Central memory CD8-positive, alpha-beta T cell (primary cell): ENCODE measurements at places on chromosomes 16 and 17.

DNA sequence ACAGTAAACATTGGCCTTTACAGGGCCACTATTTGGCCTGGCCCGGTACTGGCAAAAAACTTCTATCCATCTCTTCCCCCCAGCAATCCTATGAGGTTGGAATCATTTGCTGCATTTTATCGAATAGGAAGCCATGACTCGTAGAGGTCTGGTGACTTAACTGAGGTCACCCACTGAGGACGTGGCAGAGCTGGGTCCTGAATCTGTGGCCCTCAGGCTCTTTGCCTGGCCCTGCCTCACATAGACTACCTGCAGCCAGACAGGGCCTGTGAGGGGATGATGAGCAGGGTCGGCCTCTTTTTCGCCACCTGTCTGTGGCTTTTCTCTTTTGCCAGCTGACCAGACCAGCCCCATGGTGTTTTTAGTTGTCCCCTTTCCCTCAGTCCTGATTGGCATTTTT is 1.9 kb downstream of the PPP4C start:
- H3K27me3 ChIP-seq, result no peaks in the 10 kb centered on the region
- H3K4me1 ChIP-seq, result peaks cover 35% of the 10 kb centered on the region
- H3K36me3 ChIP-seq, result peaks cover 46% of the 10 kb centered on the region
- no peak for DNase-seq
- H3K27ac ChIP-seq, result peak overlapping the region; percentile 93

GRCh38 chr17:17097763-17098345 is 55.6 kb downstream of the MPRIP start:
- H3K27ac ChIP-seq, result no peak overlapping the region
- DNase-seq, result no peak
- peaks cover 30% of the 10 kb centered on the region for H3K4me1 ChIP-seq
- H3K4me3 ChIP-seq, result no peak overlapping the region

DNA sequence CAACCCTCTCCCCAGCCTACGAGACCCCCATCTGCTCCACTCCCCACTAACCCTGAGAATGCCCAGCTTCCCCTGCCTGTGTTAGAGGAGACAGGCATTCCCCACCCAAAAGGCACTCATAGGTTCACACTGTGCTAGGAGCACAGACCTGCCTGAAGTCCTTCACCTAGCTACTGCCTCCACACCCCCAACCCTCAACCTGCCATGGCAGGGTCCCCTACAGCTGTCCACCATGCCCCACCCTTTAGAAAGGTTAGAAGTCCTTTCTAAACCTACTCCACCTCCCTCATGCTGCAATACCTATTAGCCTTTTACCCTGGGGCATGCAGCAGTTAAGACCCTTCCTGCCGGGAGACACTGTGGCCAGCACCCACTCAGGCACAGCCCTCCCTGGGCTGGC is 9.1 kb downstream of the SRCIN1 start:
- peaks cover 99% of the 10 kb centered on the region for H3K27me3 ChIP-seq
- H3K36me3 ChIP-seq, result no peaks in the 10 kb centered on the region
- no peak for DNase-seq

GRCh38 chr17:15289285-15290183 is 24.4 kb upstream of the PMP22 start:
- no peak overlapping the region for H3K4me3 ChIP-seq
- H3K27me3 ChIP-seq, result peaks cover 73% of the 10 kb centered on the region
- no peak overlapping the region for H3K27ac ChIP-seq

DNA sequence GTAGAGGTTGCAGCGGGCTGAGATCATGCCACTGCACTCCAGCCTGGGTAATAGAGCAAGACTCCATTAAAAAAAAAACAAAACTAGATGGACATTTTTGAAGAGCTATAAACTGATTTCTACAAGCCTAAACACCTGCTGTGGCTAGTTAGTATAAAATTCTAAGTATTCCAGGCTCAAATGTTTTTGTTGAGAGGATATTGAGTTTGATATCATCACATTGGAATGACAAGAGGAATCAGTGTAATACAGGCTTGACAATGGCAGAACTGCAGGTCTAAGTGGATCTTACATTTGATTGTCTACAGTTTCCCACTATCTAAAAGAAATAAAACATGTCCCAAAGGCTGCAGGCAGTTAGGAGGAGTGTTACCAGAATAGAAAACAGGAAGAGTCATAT is 23.9 kb upstream of the DLX3 start:
- no peaks in the 10 kb centered on the region for H3K36me3 ChIP-seq
- no peak overlapping the region for H3K27ac ChIP-seq
- no peak for DNase-seq
- H3K27me3 ChIP-seq, result peaks cover 18% of the 10 kb centered on the region
- no peak overlapping the region for H3K4me3 ChIP-seq

- no peak overlapping the region for H3K27ac ChIP-seq
- no peak for DNase-seq
- H3K4me1 ChIP-seq, result no peaks in the 10 kb centered on the region
- no peaks in the 10 kb centered on the region for H3K36me3 ChIP-seq
- H3K4me3 ChIP-seq, result no peak overlapping the region
These were observed 393.9 kb upstream of the MAF start for GRCh38 chr16:79994418-79994817.

DNA sequence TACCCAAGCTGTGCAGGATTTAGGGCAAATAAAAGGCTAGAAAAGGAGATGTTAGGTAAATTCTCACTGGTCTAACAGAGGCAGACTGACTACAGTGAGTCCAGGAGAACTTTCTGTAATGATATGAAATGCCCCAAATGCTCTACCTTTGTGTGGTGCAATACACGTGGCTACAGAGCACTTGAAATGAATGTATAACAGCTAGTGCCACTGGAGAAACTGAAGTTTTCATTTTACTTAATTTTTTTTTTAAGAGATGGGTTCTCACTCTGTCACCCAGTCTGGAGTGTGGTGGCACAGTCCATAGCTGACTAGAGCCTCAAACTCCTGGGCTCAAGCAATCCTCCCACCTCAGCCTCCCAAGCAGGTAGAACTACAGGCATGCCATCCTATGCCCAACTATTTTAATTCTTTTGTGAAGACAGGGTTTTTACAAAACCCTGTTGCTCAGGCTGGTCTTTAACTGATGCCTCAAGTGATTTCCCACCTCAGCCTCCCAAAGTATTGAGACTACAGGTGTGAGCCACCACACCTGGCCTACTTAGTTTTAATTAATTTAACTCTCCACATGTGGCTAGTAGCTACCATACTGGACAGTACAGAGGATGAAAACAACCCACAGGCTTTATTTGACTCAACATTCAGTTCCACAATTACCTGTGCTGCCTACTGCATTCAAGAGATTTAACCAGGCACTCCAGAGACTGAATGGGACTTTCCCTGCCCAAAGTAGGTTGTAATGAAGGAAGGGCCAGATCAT is 84.8 kb upstream of the PLEKHM1 start:
- H3K36me3 ChIP-seq, result peaks cover 8% of the 10 kb centered on the region
- DNase-seq, result no peak
- H3K27me3 ChIP-seq, result no peaks in the 10 kb centered on the region
- peak overlapping the region; percentile 29 for H3K27ac ChIP-seq

DNA sequence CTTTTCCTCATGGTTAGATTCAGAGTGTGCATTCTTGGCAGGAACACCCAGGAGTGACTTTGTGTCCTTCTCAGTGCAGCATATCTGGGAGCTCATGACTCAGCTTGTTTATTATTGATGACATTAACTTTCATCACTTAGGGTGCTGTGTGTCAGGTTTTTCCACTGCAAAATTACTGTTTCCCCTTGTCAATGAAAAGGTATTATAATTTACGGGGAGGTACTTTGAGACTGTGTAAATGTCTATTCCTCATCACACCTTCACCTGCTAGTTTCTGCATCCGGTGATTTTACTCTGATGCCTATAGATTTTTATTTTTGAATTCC is 50.5 kb downstream of the WWP2 start:
- DNase-seq, result no peak
- H3K27ac ChIP-seq, result peak overlapping the region; percentile 69
- H3K4me1 ChIP-seq, result peaks cover 12% of the 10 kb centered on the region
- H3K36me3 ChIP-seq, result peaks cover 25% of the 10 kb centered on the region
- no peaks in the 10 kb centered on the region for H3K27me3 ChIP-seq

- no peaks in the 10 kb centered on the region for H3K4me1 ChIP-seq
- DNase-seq, result no peak
- no peaks in the 10 kb centered on the region for H3K36me3 ChIP-seq
- H3K4me3 ChIP-seq, result no peak overlapping the region
- H3K27ac ChIP-seq, result no peak overlapping the region
These were observed 23.6 kb downstream of the RAB11FIP4 start for GRCh38 chr17:31415004-31415454.

- H3K27me3 ChIP-seq, result peaks cover 73% of the 10 kb centered on the region
- peaks cover 4% of the 10 kb centered on the region for H3K36me3 ChIP-seq
- H3K4me3 ChIP-seq, result no peak overlapping the region
- no peak overlapping the region for H3K27ac ChIP-seq
- no peak for DNase-seq
These were observed 57.4 kb upstream of the TEKT3 start for GRCh38 chr17:15398736-15399331.

DNA sequence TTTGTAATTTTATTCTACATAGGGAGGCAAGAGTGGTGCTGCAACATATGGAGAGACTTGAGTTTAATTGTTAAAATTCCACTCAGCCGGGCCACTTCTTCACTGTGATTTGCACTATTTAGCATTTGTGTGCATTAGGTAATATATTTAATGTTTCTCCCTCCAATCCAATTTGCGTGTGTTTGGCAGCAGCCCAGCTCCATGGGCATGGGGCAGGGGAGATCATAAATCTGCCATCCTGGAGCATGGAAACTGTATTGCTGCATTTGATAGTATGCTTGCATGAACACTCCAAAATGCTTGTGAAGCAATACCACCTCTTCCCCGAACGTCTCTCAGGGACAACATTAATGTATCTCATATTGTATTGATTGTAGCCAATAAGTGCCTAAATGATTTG is 339.1 kb upstream of the RBFOX1 start:
- no peak overlapping the region for H3K4me3 ChIP-seq
- H3K27ac ChIP-seq, result no peak overlapping the region
- H3K27me3 ChIP-seq, result no peaks in the 10 kb centered on the region
- no peaks in the 10 kb centered on the region for H3K36me3 ChIP-seq
- DNase-seq, result no peak

DNA sequence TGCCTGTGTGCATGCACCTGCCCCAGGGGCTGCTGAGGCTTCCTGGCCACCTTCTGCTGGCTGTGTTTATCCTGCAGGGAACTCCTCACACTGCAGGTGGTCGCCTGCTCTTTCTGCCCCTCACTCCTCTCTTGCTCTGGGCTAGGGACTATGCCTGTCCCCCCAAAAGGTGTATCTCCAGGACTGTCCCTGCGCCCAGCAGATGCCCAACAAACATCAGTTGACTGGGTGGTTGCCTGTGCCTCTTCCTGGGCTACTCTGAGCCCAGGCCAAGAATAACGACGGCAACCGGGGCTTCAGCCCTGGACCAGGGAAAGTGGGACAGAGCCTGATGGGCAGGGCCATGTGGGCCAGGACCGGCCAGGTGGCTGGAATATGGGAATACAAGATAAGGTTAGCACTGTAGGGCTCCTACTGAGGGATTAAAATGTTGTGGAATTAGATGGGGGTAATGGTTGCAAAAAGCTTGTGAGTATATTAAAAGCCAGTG is 55.4 kb downstream of the VAC14 start:
- no peaks in the 10 kb centered on the region for H3K27me3 ChIP-seq
- DNase-seq, result no peak
- H3K36me3 ChIP-seq, result peaks cover 11% of the 10 kb centered on the region
- no peak overlapping the region for H3K4me3 ChIP-seq
- no peak overlapping the region for H3K27ac ChIP-seq

GRCh38 chr17:75695830-75696271 is 25.4 kb upstream of the ITGB4 start:
- H3K4me3 ChIP-seq, result no peak overlapping the region
- no peak overlapping the region for H3K27ac ChIP-seq
- peaks cover 45% of the 10 kb centered on the region for H3K36me3 ChIP-seq
- DNase-seq, result no peak
- H3K4me1 ChIP-seq, result peaks cover 26% of the 10 kb centered on the region

DNA sequence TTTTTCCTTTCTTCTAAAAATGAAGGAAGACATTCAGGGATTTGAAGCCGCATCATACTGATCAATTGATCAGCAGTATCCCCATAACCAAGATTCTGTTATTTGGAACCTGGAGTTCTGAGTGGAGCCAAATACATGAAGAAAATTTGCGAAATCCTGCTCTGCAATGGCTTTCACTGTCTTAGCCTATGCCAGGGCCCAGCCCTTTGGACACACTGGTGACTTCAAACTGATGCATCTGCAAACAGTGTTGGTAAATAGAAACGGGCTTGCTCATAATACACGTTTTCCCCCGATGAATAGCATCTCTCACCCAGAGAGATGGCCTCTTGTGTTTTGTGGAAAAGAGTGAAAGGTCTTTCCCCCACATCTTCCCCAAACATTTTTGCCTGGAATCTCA is 87.6 kb upstream of the TOX3 start:
- H3K27ac ChIP-seq, result no peak overlapping the region
- no peaks in the 10 kb centered on the region for H3K4me1 ChIP-seq
- no peak overlapping the region for H3K4me3 ChIP-seq
- DNase-seq, result no peak
- no peaks in the 10 kb centered on the region for H3K27me3 ChIP-seq

GRCh38 chr16:19281246-19281645 is 4.3 kb upstream of the CLEC19A start:
- no peaks in the 10 kb centered on the region for H3K4me1 ChIP-seq
- H3K27me3 ChIP-seq, result no peaks in the 10 kb centered on the region
- no peak for DNase-seq
- H3K36me3 ChIP-seq, result no peaks in the 10 kb centered on the region
- H3K27ac ChIP-seq, result no peak overlapping the region
- no peak overlapping the region for H3K4me3 ChIP-seq

DNA sequence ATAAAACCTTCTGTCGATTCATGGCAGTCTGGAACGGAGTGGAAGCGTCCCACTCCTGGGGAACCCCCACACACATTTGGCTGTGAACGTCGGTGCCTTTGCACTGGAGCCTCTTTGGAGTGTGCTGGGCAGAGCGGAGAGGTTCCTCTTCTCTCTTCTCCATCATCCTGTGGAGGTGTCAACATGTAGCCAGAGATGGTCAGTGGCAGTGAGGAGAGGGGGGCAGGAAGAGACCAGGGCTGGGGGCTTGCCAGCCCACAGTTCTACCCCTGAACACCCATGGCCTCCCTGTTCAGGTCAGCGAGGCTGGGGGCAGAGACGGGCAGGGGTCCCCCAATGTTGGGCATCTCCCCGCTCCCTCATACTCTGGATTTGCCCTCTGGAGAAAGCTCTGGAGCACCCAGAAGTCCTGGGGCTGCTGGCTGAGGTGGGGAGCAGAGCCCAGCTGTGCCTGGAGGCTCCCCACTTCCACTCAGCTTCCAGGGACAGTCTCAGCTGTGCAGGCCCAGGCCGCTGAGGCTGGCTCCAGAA is 223.7 kb downstream of the SEC14L1 start:
- H3K27me3 ChIP-seq, result no peaks in the 10 kb centered on the region
- H3K4me1 ChIP-seq, result peaks cover 35% of the 10 kb centered on the region
- peak overlapping the region; percentile 55 for H3K4me3 ChIP-seq
- no peaks in the 10 kb centered on the region for H3K36me3 ChIP-seq

- no peaks in the 10 kb centered on the region for H3K4me1 ChIP-seq
- DNase-seq, result no peak
- H3K27ac ChIP-seq, result no peak overlapping the region
- H3K4me3 ChIP-seq, result no peak overlapping the region
- peaks cover 31% of the 10 kb centered on the region for H3K27me3 ChIP-seq
- no peaks in the 10 kb centered on the region for H3K36me3 ChIP-seq
These were observed 507.5 kb upstream of the HSBP1 start for GRCh38 chr16:83300326-83300725.
